ENCODE measurements at places on chromosomes 13 and 19.
A peak's percentile ranks its signal among the peaks of the same experiment; 100 is the strongest.

DNA sequence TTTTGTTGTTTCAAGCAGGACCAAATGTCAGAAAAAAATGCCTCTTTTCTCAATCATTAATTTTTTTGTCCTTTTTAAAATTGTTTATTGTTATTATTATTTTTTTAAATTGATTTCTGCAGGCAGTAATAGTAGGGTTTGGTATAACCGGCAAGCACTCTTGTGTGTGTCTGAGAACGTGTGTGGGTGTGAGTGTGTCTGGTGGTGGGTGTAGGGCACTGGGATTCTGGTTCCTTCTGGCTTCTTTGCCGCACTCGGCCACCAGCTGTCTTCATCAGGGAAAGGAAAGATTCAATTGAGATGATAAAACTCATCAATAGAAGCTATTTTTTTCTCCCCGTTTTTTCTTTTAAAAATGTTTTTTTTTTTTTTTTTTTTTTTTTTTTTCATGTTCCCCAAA, 56.4 kb downstream of the IER2 start:
- no peak for DNase-seq

DNA sequence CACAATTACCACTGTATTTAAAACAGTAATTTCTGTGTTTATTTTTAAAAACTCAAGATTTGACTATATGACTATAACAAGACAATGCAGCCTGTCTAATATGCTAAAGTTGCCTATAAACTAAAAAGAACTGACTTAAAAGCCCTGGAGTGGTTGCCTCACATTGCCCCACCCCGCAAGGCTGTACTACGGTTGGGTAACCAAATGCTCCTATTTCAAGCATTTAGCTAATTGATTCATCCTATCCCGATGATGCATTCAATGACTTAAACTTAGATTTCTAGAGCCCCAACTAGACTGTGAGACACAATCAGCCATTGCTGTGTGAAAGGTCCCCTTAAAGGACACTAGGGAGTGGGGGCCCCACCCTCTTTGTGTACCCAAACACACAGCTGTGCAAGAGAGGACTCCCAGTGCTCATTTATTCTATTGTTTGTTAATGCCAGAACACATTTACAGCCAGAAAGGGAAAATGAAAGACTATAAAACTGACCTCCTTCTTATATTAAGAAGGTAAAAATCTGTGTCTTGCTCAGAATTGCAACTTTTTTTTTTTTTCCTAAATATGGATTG, 66.9 kb downstream of the MIPEP start:
- no peak for DNase-seq

GRCh38 chr19:6414793-6415590, 9.6 kb downstream of the KHSRP start:
- DNase-seq, result peak; percentile 56

GRCh38 chr13:74145249-74145975, 11.2 kb upstream of the KLF12 start:
- DNase-seq, result no peak

DNA sequence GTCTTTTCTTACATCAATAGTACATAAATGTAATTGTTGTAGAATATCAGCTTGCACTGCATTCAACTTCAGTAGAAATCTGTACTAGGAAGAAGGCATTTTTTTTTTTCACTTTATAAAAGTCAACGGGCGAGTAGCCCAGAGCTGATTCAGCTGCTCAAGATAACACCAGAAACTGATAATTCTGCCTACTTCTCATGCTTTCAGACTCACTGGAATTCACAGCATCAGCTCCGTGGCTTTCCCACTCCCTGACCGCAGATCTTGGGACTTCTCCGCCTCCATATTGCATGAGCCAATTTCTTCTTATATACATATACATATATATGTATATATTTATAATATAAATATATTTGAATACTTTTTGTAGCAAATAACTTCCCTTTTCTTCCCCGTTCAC, 263.1 kb upstream of the RXFP2 start:
- no peak for DNase-seq

DNA sequence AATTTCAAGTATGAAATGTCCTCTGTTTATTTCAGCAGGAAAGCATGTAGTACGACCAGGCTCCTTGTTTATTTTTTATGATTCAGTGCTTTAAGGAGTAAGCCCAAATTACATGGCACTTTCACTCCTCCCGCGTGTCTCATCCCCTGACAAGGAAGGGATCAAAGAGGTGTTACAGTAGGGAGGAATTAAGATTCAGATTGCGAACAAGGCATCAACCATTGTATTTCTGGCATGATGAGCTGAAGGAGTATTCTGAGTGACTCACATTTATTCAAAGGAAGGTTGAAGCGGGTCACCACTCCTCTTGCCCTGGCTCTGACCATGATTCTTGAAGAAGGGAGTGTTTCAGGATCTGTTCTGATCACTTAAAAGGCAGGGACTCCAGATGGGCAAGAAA, 46.1 kb upstream of the CNMD start:
- DNase-seq, result no peak

DNA sequence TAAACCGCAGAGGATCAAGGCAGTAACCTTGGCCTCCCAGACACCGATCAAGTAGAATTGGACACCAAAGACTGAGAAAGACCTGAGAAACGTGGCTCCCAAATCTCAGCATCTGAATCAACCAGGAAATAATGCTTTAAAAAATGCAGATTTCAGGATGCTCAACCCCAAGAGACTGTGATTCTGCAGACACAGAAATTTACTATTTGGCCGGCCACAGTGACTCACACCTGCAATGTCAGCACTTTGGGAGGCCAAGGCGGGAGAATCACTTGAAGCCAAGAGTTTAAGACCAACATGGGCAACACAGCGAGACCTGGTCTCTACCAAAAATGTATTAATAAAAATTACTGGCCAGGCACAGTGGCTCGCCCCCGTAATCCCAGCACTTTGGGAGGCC, 6.2 kb downstream of the ABCC4 start:
- no peak for DNase-seq

DNA sequence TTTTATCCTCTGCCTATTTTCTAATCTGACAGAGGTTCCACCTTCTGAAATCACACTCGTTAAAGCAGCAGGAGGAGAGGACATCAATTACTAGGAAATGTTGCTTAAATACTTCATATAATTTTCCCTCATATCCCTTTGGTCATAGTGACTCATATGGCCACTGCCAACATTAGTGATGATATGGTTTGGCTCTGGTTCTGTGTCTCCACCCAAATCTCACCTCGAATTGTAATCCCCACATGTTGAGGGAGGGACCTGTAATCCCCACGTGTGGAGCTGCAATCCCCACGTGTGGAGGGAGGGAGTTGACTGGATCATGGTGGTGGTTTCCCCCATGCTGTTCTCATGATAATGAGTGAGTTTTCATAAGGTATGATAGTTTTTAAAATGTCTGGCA, 618.4 kb upstream of the SLITRK5 start:
- no peak for DNase-seq

DNA sequence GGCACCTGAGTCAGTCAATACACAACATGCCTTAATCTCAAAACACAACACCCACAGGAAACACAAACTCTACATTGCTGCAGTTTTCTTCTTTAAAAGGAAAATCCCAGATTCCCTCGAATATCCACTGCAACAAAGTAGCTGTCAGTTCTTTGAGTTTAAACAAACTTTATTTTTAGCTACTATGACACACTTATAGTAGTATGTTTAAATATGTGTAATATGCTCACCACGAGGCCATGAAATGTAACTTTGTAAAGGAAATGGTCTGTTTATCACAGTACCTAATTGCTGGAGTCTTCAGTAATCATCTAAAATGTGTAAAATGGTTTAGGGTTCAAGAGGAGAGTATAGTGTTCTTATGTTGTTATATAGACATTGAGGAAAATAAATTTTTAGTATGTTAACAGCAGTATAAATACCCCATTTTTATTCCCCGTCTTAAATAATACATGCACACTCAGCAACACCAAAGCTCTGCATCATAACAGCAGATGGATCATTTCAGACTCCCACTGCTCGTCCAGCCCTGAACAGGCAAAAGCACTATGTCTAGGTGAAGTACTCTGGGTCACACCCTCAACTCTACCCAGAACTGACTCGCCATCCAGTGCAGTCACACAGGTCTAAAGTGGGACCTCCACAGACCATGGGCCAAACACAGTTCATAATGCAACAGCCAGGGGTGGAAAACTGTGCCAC, 20.6 kb downstream of the TUBGCP3 start:
- no peak for DNase-seq

- DNase-seq, result no peak
These were observed 66.3 kb downstream of the ARHGAP35 start for GRCh38 chr19:46927106-46927505.

GRCh38 chr19:45098521-45099466, 5.8 kb downstream of the PPP1R37 start:
- DNase-seq, result no peak
